Daoy (cell line): ENCODE measurements at places on chromosomes 2 and 18. TPM values are rescaled to one million over a fixed set of nuclear protein-coding genes. Genes with fewer than 3 reads are reported as not detected.

- DNase-seq: peak; percentile 14
These were observed 376 bp downstream of the NDUFA10 start for GRCh38 chr2:240024766-240025165.

DNA sequence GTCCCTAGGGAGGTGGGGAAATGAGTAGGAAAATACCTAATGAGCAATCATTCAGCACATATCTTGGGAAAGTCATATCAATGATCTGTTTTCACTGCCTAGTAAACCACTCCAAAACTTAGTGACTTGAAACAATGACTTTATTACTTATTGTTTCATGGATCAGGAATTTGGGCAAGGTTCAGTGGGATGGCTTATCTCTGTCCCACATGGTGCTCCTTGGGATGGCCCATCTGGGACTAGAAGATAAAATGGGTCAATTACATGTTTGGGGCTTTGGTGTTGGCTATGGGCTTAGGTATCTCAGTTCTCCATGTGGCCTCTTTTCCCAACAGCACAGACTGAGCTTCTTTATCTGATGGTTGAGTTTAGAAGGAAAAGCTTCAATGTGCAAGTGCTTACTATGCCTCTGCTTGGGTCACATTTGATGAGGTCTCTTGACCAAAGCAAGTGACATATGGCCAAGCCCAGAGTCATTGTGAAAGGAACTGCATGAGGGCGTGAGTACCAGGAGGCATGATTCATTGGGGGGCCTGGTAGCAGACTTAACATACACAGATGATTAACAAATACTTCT lies 218.1 kb upstream of the TNP1 start:
- no peak for DNase-seq

GRCh38 chr18:71682591-71682990 lies 861.6 kb downstream of the CBLN2 start:
- DNase-seq: no peak

Gene FAM110C
- 0.57 and 2.2 TPM in 2 replicates for total RNA-seq

- peak; percentile 41 for DNase-seq
These were observed 61.2 kb downstream of the ACYP2 start for GRCh38 chr2:54176577-54176976.

GRCh38 chr2:27738349-27739057 lies 33.0 kb upstream of the MRPL33 start:
- DNase-seq: no peak

- DNase-seq: peak; percentile 10
These were observed 50.4 kb downstream of the UXS1 start for GRCh38 chr2:106143495-106144215.

DNA sequence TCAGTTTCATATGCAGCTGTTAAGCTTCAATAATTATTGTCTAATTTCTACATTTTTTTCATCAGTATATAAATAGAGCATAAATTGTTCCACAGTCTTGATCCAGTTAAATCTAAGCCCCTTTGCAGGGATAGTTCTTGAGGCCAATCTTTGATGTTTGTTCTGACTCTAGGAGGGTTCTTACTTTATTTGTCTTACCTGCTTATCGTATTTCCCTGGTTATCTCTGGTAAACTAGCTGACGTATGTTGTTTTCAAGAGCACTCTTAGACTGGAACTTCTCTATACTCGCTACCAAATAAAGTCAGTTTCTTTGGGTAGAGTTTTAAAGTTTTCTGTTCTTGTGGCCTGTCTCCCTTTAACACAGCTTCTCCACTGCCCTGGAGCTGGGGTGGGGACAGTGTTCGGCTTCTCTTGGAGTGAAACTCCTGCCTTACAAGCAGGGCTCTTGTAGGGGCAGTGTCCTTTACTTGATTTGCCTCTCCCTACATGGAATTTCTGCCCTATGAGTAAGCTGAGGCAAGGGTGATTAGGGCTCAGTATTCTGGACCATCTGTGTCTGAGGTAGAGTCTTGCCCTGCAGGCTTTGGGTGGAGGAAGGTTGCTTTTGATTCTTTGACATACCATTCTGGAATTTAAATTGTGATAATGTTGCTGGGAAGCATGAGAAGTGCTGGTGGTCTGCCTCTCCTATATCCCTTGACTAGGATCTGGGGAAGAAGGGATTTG lies 90.3 kb downstream of the PTPN4 start:
- no peak for DNase-seq

GRCh38 chr18:74139411-74139810 lies 8.2 kb downstream of the FBXO15 start:
- no peak for DNase-seq

DNA sequence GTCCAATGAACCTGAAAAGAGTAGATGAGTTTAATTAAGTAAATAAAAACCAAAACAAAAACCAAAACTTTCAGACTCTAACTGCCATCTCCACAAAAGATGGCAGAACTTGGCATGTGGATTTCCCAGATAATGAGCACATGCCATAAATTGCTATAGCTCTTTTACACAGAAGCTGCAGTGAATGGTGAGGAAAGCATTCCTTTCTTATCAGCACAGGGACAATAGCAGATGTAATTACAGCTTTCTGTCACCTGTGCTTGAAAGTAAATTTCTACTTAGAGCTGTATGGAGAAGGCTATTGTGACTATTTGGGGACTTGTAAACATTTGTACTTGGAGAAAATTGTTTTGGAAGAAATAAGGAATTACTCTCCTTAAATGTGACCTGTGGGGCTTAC lies 378.4 kb downstream of the RPRM start:
- no peak for DNase-seq

Gene PPP4R1
- total RNA-seq: 31.0 and 43.8 TPM in 2 replicates

DNA sequence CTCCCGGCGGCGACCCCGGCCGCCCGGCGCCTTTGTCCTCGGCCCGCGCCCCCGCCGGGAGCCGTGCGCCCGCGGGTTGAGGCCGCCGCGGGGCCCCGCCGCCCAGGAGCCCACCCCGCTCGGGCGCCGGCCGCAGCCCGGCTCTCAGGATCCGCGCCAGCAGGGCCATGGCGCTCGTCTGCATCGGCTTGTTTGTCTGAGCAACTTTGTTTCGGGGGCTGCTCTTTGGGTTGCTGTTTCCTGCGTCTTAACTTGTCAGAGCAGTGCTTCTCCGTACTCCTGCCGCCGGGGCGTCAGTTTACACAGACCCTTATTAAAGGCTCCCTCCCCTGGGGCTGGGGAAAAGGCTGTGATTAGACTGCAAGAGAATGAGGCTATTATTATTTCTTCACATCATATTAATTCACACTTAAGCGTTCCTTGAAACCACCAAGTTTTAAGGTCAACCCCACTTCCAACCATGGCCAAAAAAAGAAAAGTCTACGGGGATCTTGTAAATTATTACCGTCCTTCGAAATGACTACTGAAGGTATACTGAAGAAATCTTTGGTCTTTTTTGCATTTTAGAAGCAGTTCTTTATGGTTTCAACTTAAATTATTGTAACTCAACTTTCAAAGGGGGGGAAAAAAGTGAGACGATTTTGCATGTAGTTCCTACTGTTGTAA lies at the start of gene CYP27C1:
Gene CYP27C1 (minus strand): TSS at position 198 of the 666 bp plus-strand sequence. CDS start 29 bp downstream, at position 169.
- DNase-seq: peak; percentile 44

Gene SLC66A2
- 7.6 and 11.3 TPM in 2 replicates for total RNA-seq

Gene GALR1
- not detected in 2 replicates for total RNA-seq

- peak; percentile 90 for DNase-seq
These were observed 384.0 kb downstream of the NBAS start for GRCh38 chr2:15177103-15177502.

Gene BCL2
- 2.2 and 2.7 TPM in 2 replicates for total RNA-seq

DNA sequence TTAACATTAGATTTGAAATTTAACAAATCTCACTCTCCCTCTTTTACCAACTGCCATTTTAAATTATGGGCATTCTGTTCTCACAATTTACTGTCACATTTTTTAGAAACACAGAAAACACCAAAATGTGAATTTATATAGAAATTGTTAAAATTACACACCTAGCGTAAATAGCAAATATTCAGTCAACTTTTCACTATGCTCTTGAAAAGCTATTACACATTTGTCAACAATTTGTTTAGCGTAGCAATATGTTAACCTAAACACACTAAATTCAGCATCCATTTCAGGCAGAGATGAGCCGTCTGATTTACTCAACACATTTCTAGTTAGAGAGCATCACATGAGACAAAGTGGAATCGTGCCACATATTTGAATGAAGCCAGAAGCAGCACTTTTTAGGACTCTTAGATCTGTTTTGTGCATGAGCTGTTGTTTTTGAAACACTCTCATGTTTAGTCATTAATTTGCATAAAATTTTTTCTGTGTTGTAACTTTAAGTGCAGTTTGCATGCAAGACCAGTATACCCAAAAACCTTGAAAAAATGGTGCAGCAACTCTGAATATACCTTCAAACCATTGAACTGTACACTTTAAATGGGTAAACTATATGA lies 8.2 kb downstream of the TTC32 start:
- DNase-seq: no peak

Gene NAT8
- total RNA-seq: not detected in 2 replicates
